Activated T-cell treated with anti-CD3 and anti-CD28 coated beads for 24 hours (primary cell): ENCODE measurements at places on chromosomes 1 and 21.
A peak's percentile ranks its signal among the peaks of the same experiment; 100 is the strongest.

DNA sequence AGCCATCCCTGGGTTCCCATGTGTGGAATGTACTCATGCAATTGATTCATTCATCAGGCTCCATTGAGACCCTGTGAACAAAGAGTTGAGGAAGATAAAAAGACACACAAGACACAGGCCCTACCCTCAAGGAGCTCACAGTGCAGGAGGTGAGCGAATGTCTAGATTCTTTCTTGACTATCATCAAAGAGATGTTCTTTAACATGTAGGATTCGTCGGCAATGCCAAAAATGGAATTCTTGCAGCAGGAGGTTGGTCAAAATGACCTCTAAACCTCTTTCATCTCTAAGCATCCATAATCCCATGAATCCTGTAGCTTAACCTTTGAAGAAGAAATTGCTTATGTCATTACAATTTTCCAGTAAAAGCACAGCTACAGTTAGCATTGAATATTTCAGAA lies 27.9 kb upstream of the TTF2 start:
- DNase-seq: no peak

DNA sequence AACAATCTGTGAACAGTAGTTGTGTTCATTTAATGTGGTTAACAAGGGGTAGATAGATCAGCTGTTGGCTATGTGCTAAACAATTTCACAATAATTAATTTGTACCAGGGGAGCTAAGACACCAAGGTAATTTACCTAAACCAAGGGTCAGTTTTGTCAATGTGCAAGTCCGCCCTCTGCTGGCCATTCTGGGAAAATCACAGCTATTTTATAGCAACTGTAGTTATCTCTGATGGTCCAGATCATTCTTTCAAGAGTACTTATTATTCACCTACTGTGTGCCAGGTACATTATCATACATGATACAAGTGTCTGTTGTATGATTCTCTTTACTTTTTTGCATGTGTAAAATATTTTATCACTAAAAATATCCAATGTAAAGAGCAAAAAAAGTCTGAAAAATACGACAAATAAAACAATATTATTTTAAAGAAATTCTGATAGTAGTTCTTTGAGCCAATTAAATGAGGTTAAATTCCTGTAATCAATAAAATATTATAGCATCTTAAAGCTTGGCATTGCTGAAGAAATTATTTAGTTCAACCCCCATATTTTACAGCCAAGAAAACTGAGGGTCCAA lies 312.3 kb upstream of the FAM78B start:
- peak; percentile 40 for DNase-seq

GRCh38 chr1:219876798-219877209 lies 51.6 kb downstream of the SLC30A10 start:
- DNase-seq: no peak

DNA sequence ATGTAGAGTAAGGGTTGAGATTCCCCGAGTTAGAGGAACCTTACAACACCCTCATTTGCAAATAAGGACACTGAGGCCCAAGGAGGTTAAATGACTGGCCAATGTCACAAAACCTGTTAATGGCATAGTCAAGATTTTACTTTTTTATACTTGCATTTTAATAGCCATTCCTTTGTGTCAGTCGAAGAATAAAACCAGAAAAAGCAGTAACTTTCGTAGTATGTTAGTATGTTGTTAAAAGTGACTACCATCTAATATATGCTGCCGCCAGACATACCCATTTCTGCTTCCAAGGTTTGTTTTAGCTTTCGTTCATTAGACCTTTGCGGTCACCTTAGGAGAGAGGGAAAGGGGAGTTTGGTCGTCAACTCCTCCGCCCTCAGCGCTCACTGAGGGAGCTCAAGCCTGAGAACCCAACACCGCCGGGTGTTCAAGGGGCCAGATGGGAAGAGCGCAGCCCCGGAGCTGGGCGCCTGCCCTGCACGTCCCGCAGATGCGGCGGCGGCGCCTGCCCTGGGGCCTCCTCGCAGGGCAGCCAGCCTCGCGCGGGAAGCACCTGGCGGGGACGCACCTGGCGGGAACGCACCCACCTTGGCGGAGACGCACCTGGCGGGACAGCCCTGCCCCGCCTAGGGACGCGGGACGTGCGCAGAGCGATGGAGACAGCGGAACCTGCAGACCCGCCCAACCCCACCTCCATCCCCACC lies 466 bp downstream of the VPS26C start:
- no peak for DNase-seq

DNA sequence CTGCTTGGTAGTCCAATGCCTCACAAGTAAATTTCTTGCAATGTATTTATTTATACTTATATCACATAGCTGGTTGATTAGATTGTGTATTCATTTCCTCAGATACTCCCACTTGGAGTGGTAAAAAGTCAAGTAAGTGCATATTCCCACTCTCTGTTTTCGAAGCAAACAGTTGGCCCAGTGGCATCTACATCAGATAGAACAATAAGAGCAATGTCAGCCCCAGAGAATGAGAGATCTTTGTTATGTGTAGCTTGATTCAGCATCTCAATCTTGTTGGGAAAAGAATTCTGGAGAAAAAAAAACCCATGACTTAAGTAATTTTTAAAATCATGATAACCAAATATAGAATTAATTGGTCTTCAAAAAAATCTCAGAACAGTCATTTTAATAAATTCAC lies 25.5 kb downstream of the RGL1 start:
- no peak for DNase-seq

DNA sequence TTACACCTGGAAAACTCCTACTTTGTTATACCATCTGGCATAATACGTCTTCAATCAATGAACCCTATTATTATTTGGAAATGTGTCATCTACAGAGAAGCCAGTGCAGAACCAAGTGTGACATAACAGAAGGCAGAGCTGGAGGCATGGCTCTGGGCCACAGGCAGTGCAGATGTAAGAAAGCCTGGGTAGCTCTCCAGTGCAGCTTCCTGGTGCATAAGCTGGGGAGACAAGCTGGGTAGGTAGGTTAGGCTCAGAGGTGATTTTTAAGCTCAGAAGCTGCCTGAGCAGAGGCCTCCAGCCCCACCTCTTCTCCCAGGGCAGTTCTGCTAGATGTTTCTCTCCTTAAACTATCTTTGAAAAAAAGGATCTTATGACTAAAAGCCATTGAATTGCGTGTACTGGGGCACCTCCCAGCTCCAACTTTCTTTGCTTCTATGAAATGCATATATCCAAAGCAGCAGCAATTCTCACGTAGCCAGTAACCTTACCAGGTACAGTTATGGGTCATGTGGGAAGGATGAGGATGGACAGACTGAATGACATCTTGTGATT lies 30.7 kb downstream of the AKNAD1 start:
- DNase-seq: no peak

- no peak for DNase-seq
Measured at GRCh38 chr1:29451368-29451892, 215.1 kb downstream of the PTPRU start.

DNA sequence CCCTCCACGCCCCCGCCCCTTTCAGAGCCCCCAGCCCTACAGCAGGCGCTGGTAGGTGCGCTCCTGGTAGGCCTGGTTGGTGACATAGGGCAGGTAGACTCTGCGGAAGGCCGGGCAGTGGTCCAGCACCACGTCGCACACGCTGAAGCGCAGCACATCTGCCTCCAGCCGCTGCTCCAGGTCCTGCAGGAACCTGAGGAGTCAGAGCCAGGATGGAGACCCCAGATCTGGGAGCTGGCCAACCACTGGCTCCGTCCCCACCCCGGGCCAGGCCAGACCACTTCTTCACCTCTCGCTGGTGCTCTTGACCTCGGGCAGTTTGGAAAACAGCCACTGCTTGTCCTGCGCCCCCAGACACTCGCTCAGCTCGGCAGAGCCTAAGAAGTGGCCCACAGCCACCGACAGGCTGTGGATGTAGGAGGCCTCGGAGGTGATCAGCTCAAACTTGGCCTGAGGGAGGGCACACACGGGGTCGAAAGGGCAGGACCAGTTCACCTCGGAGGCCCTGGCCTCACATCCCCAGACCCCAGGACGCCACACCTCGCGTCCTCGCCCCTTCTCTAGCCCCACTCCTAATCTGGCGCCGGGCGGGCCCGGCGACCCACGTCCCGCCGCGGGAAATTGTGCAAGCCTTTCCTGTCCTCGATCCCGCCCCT lies 6.4 kb downstream of the ARHGEF19 start:
- no peak for DNase-seq

DNA sequence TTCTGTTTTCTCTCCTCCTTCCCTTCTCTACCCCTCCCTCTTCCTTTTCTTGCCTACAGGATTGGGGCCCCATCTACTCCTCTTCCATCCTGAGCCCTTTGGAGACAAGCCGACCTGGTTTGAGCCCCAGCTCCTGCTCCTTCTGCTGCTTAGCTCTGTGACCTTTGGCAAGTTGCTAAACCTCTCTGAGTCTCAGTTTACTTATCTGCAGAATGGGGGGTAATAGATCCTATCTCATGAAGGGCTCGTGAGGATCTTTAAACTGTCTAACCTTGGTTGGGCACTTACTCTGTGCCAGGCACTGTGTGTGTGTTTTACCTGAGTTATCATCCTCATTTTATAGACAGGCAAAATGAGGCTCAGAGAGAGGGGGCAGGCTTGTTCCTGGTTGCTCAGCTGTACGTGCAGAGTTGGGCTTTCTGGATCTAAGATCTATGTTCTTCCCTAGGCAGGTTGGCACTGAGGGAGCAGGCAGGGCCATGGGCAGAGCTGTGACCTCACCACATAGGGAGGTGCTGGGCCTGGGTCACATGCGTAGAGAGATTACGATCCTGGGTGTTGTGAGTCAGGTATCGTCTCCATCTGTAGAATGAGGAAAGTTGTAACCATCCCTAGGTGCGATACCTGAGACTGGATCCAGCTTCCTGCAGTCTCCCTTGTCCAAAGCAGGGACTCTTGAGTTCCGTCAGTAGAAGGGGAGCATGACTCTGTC lies 58.5 kb downstream of the FOXO6 start:
- DNase-seq: no peak

DNA sequence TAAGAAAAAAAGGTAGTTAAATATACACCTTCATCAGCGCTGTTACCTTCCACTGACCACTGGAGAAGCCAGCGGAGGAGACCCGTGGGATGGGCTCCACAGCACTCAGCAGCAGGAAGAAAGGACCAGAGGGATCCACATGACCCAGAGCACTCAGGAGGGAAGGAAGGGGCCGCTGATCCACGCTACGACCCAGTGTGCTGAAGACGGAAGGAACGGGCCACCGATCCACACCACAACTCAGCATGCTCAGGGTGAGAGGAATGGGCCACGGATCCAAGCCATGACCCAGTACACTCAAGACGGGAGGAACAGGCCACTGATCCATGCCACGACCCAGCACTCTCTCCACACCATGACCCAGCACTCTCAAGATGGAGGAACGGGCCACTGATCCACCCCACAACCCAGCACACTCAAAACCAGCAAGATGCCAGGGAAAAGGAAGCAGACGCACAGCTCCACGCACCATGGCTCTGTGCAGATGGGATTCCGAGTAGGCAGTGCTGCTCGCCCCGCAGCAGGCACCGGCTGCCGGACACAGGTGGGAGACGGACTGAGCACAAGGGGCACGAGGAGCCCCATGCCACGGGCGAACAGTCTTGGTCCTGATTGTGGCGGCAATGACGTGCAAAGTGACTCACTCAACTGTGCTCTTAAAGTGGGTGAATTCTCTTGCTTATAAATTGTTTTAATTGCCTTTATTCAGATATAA lies 8.7 kb downstream of the WRAP73 start:
- DNase-seq: no peak

DNA sequence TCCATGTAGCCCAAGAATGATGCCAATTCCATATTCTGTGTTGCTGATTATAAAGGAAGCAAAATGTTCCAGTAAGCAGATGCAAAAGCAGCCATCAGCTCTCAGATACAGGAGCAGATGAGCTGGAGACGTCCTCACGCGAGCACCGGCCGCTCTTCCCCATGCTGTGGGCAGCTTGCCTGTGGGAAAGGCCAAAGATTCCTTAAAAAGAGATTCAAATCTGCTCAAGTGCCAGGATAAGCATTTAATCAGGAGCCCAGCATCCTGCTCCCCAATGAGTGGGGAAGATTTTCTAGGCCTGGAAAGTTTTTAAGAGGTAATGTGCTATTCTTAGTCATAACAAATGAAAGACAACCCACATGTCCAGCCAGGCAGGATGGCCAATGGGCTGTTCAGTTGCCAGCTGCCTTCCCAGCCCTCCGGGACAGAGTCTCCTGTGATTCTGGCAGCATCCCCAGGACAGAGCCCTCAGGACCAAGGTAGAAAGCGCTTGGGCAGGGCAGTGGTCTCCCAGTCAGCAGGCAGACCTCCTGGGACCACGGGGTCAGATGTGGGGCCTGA lies 108.2 kb upstream of the TMPRSS2 start:
- DNase-seq: no peak

GRCh38 chr1:153958961-153959260 lies 499 bp upstream of the CRTC2 start:
- DNase-seq: no peak

GRCh38 chr1:55120538-55120937 lies 81.2 kb downstream of the PCSK9 start:
- DNase-seq: no peak

- DNase-seq: no peak
Measured at GRCh38 chr21:44046734-44047133, 34.6 kb downstream of the TRAPPC10 start.

GRCh38 chr1:244868484-244869363 lies 4.4 kb upstream of the HNRNPU start:
- no peak for DNase-seq

GRCh38 chr1:14706631-14707030 lies 108.1 kb downstream of the KAZN start:
- DNase-seq: no peak
